Placental pericyte (primary cell): ENCODE measurements at places on chromosomes 11 and 22. TPM values are rescaled to one million over a fixed set of nuclear protein-coding genes. Genes with fewer than 3 reads are reported as not detected.

Gene KCNJ5
- total RNA-seq: under 0.01 and 0.29 TPM in 2 replicates

Gene FAM180B
- 0.22 TPM in 1 of 2 replicates, not detected in the other for total RNA-seq

Gene IFT27
- 15.9 and 21.0 TPM in 2 replicates for total RNA-seq

Gene TMEM123
- 73.7 and 80.0 TPM in 2 replicates for total RNA-seq

Gene AHNAK
- 206 and 490 TPM in 2 replicates for total RNA-seq

Gene HSPB2
- not detected in 2 replicates for total RNA-seq

Gene PATE4
- not detected in 2 replicates for total RNA-seq

Gene ENTHD1
- total RNA-seq: not detected in 2 replicates

Gene RIC8A
- 166 and 246 TPM in 2 replicates for total RNA-seq

Gene OOSP2
- not detected in 2 replicates for total RNA-seq

Gene CRYBA4
- total RNA-seq: not detected in 2 replicates

Gene ZNRF3
- total RNA-seq: 3.3 and 5.6 TPM in 2 replicates

Gene OR8B8
- total RNA-seq: not detected in 2 replicates

Gene KLHL35
- total RNA-seq: 2.4 and 4.6 TPM in 2 replicates

Gene C11orf86
- not detected in 2 replicates for total RNA-seq

Gene ELF5
- not detected in 2 replicates for total RNA-seq

Gene CNTN5
- total RNA-seq: under 0.01 and 0.44 TPM in 2 replicates

Gene CDHR5
- total RNA-seq: not detected in 2 replicates

Gene PRG3
- not detected in 2 replicates for total RNA-seq

Gene RAB36
- 4.6 and 7.4 TPM in 2 replicates for total RNA-seq

Gene PDE3B
- total RNA-seq: 0.14 and 0.66 TPM in 2 replicates

Gene RHOD
- 7.6 and 22.1 TPM in 2 replicates for total RNA-seq

Gene SLC1A2
- 7.0 and 8.1 TPM in 2 replicates for total RNA-seq
